ENCODE measurements at places on chromosomes 16 and 17. TPM values are rescaled to one million over a fixed set of nuclear protein-coding genes. Genes with fewer than 3 reads are reported as not detected.

GRCh38 chr17:45973946-45974859 is 24.8 kb upstream of the STH start:
- no peak overlapping the region for H3K27ac ChIP-seq
- DNase-seq = no peak
- H3K4me1 ChIP-seq = no peaks in the 10 kb centered on the region
- H3K36me3 ChIP-seq = no peaks in the 10 kb centered on the region

DNA sequence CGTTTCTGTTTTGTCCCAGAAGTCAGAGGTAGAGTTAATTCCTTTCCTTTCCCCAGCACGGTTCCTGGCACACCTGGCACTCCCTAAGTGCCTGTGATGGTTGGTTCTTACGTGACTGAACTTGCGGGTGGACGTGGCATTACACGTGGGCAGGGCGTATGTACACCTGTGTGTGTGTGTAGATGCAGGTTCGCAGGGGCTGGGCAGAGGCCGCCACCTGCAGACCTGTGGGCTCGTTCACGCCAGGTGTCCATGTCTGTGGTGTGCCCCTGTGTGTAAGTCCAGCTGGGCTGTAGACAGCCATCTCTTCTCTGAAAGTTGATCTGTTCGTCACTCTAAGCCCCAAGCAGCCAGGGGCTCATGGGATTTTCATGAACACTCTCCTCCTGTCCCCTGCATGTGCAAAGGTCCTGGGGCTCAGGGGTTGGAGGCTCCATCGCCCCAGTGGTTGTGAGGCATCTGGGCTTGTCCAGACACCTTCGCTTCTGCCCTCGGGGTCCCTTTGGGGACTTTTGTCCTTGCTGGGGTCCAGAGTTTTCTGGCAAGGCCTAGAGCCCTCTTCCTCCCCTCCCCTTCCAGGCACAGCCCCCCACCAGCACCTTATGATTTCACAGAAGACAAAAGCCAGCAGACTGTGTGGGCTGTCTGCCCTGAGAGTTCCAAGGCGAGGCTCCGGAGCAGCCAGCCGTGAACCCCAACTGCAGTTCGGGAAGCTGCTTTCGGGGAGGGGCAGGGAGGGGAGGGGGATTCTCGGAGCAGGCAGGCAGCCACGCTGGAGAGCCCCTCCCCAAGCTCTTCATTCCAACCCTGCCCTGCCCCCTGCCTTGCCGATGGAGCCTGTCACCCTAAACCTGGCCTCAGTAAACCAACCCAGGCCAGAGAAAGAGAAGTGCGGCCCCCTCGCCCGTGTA is 5.4 kb upstream of the FSCN2 start:
- peaks cover 34% of the 10 kb centered on the region for H3K4me1 ChIP-seq
- no peaks in the 10 kb centered on the region for H3K36me3 ChIP-seq
- DNase-seq = no peak
- no peak overlapping the region for H3K4me3 ChIP-seq
- H3K27ac ChIP-seq = no peak overlapping the region
- H3K27me3 ChIP-seq = peaks cover 51% of the 10 kb centered on the region

- H3K4me1 ChIP-seq = no peaks in the 10 kb centered on the region
- no peak for DNase-seq
- no peak overlapping the region for H3K4me3 ChIP-seq
- H3K27ac ChIP-seq = no peak overlapping the region
Observed at GRCh38 chr16:2779978-2780898, 3.2 kb upstream of the ELOB start.

- no peak overlapping the region for H3K27ac ChIP-seq
- H3K4me3 ChIP-seq = no peak overlapping the region
- no peak for DNase-seq
- H3K36me3 ChIP-seq = peaks cover 18% of the 10 kb centered on the region
Observed at GRCh38 chr17:30556374-30557332, 79.4 kb downstream of the GOSR1 start.

- no peaks in the 10 kb centered on the region for H3K27me3 ChIP-seq
- DNase-seq = no peak
- H3K4me1 ChIP-seq = no peaks in the 10 kb centered on the region
- H3K27ac ChIP-seq = no peak overlapping the region
Observed at GRCh38 chr17:48734333-48735061, 5.9 kb upstream of the HOXB13 start.

DNA sequence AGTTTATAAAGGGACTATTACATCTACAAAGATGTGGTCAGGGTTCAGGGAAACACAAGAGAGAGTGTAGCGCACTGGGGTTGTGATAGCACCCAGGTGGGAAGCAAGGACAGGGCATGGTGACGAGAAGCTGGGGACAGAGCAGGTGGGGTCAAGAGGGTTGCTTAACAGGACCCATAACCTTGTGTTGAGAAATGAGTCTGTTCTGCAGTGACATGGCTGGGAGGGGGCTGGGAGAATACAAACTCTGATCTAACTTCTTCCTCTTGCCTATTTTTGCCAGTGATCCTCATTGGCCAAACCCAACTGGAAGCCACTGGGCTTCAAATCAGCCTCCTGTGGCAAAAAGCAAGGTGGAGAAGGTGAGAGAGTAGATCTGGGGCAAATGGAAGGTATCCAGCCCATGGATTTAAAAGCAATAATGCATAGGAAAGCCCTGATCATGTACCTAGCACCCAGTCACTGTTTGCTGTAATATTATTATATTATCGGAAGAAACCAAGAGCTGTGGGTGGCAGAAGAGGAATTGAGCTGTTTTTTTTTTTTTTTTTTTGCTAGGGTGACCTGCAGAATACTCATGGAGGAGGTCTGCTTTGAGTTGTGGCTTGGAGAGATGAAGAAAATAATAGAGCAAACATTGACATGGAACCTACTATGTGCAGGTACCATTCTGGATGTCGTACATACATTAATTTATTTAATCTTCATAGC is 76.9 kb upstream of the ZFHX3 start:
- no peak overlapping the region for H3K27ac ChIP-seq
- no peak for DNase-seq
- no peaks in the 10 kb centered on the region for H3K27me3 ChIP-seq
- H3K4me3 ChIP-seq = no peak overlapping the region

DNA sequence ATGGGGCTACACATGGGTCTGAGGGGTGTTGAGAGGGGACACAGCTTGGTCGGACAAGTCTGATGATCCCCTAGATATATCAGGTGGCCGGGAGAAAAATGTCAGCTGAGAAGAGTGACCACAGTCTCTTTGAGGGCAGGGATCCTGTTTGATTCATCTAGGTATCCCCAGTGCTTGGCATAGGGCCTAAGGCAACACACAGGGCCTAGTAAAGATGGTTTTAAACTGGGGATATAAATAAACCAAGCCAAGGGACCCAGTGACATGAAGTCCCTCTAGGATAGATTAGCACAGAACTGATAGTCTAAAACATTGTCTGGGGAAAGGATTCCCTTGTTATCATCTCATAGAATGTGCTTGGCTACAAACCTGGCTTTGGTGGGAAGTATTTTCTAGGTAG is 1.4 kb downstream of the ERCC4 start:
- no peaks in the 10 kb centered on the region for H3K27me3 ChIP-seq
- no peaks in the 10 kb centered on the region for H3K36me3 ChIP-seq
- no peak overlapping the region for H3K4me3 ChIP-seq
- no peaks in the 10 kb centered on the region for H3K4me1 ChIP-seq
- no peak overlapping the region for H3K27ac ChIP-seq

- no peak overlapping the region for H3K4me3 ChIP-seq
- H3K27ac ChIP-seq = no peak overlapping the region
- H3K4me1 ChIP-seq = peaks cover 30% of the 10 kb centered on the region
- H3K27me3 ChIP-seq = no peaks in the 10 kb centered on the region
- no peaks in the 10 kb centered on the region for H3K36me3 ChIP-seq
- DNase-seq = no peak
Observed at GRCh38 chr16:79165079-79165478, 435.5 kb downstream of the MAF start.

DNA sequence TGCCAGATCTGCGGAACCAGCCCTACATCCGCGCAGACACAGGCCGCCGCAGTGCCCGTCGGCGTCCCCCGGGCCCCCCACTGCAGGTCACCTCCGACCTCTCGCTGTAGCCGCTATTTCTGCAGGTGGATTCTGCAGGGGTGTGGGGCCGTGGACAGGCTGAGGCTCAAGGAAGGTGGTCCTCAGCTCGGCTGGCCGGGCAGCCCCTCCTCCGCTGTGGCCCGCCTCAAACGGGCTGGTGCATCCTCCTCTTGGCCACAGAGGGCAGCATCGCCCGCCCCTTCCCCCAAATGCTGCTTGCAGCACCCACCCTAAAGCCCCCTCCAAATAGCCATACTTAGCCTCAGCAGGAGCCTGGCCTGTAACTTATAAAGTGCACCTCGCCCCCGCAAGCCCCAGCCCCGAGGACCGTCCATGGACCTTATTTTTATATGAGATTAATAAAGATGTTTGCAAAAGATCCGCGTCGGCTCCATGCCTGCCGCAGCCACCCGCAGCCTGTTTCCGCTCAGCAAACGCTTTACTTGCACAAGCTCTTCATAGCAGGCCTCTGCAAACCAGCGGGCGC is 14.9 kb downstream of the SPATA32 start:
- H3K27ac ChIP-seq = no peak overlapping the region
- H3K36me3 ChIP-seq = no peaks in the 10 kb centered on the region
- peaks cover 16% of the 10 kb centered on the region for H3K27me3 ChIP-seq
- peaks cover 8% of the 10 kb centered on the region for H3K4me1 ChIP-seq
- no peak for DNase-seq

DNA sequence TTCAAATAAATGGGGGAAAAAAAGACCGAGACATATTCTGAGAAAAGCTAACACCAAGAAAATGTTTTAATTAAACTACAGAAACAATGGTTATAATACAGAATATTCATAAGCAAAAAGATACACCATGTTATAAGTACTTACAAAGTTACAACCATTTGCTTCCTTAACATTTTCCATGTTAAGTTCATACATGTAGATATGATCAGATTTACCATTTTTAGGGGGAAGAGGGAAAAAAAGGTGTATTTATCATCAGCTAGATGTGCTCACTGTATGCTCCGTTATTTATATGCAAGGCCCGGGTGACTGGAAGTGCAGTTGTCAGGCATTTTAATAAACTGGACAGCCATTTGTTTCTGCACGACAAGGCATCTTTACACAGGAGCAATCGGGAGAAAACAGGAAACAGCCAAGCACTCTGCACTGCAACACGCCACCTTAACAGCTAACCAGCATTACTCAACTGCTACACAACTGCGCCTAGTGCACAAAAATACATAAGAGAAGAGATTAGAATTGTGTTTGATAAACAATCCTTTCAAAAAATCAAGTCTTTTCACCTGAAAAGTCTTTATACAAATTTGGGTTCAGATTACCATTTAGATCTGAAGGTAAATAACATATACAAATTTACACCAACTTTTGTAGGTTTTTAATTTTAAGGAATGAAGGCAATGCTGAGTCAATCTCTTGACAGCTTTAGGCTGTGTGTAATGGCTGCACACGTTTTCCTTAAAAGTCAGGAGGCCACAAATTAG is 2.9 kb downstream of the SRSF2 start:
- peak overlapping the region; percentile 1 for H3K4me3 ChIP-seq
- no peak for DNase-seq
- H3K27me3 ChIP-seq = no peaks in the 10 kb centered on the region
- H3K4me1 ChIP-seq = peaks cover 75% of the 10 kb centered on the region
- peaks cover 65% of the 10 kb centered on the region for H3K36me3 ChIP-seq

DNA sequence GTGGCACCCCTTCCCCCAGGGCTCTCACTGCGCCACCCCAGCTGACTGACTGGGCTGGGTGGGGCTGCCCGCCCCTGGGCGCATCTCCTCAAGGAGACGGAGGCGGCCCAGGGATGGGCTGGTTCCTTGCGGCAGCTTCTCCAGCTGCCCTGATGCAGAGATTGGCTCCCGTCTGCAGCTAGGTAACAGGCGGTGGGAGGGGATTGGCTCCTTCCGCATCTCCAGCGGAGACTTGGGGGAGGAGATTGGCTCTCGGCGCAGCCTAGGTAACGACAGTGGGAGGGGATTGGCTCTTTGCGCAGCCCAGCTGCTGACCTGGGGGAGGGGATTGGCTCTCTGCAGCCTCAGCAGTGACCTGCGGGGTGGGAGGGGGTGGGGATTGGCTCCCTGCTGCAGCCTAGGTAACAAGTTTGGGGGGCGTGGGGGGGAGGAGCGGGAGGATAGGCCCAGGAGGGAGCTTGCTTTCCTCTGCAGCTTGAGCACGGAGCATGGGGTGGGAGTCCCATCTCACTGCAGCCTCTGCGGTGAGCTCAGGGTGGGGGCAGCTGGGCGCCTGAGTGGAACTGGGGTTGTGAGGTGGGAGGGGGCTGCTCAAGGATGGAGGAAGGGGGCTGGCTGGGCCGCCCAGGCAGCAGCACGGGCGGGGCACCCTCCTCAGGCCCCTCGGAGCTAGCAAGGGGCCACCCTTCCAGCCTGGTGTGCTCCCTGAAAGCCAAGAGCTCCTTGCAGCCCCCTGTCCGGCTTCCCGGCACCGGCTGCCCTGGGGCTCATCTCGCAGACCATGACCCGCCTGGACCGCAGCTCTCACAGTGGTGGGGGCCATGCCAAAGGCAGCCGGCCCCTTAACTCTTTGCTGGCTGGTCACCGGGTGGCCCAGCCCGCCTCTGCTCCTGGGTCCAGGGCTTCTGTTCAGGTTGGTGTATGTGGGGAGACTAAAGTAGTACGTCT is 6.4 kb downstream of the NFE2L1 start:
- peak overlapping the region; percentile 96 for H3K27ac ChIP-seq
- H3K27me3 ChIP-seq = no peaks in the 10 kb centered on the region
- DNase-seq = peak; percentile 60
- peak overlapping the region; percentile 27 for H3K4me3 ChIP-seq
- H3K4me1 ChIP-seq = no peaks in the 10 kb centered on the region
- peaks cover 62% of the 10 kb centered on the region for H3K36me3 ChIP-seq

DNA sequence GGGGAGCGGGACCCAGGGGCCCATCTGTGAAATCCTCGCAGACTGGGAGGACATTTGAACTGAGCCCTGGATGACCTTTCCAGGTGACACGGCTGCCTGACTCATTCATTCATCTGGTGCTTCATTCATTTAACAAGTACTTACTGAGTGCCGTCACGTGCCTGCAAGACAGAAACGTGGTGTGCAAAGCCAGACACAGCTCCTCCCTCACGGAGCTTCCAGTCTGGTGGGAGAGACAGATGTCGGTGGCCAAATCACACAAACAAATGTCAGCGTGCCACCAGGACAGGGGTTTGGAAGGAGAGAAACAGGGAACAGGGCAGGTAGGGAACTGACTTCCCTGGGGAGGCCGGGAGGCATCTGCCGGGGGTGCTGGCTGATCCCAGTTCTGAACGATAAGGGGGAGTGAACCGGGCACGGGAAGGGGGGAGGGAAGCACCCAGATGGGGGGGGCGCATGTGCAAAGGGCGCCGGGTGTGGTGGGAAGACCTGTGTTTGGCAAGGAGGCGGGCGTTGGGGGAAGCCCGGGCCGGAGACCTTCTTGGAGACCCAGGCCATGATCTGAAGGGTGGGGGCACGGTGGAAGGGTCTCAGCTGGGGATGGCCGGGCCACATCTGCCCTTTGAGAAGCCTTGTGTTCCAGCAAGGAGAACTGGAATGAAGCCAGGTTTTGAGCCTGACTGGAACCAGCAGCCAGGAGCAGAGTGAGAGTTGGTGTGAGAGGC is 93.6 kb upstream of the CIBAR2 start:
- DNase-seq = no peak
- no peaks in the 10 kb centered on the region for H3K36me3 ChIP-seq
- no peak overlapping the region for H3K27ac ChIP-seq
- H3K4me3 ChIP-seq = no peak overlapping the region

The RNF222 gene
- not detected for total RNA-seq

The KRTAP9-4 gene
- not detected for total RNA-seq

The C16orf86 gene
- 15.9 TPM for total RNA-seq

The HS3ST3B1 gene
- 0.39 TPM for total RNA-seq

The MMP2 gene
- 525 TPM for total RNA-seq

The G6PC1 gene
- not detected for total RNA-seq

The IKZF3 gene
- 1.9 TPM for total RNA-seq

The LITAFD gene
- total RNA-seq = not detected

The TMEM238L gene
- total RNA-seq = not detected

The ZNF423 gene
- total RNA-seq = 19.2 TPM

The GPRC5C gene
- total RNA-seq = 41.6 TPM

The TBC1D16 gene
- 48.3 TPM for total RNA-seq

The CYGB gene
- total RNA-seq = 40.2 TPM

The ZNF205 gene
- 19.4 TPM for total RNA-seq

The KCNH6 gene
- total RNA-seq = not detected

Data from tibial nerve (tissue), 4 donors.